ENCODE measurements at places on chromosomes 3 and 15. TPM values are rescaled to one million over a fixed set of nuclear protein-coding genes. Genes with fewer than 3 reads are reported as not detected.

DNA sequence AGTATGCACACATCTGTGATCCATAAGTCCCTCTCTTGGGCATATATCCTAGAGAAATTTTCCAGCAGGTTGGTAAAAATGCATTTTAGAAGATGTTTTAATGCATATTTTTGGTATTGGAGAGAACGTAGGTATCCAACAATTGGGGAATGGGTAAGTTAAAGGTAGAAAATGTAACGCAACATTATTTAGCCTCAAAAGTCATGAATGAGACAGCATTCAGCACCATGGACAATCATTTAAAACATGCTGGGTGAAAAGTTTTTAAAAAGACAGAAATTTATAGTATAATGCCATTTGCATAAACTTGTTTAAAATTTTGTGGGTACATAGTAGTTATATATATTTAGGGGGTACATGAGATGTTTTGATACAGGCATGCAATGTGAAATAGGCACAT lies 43.4 kb downstream of the TRIM69 start:
- DNase-seq, result no peak

DNA sequence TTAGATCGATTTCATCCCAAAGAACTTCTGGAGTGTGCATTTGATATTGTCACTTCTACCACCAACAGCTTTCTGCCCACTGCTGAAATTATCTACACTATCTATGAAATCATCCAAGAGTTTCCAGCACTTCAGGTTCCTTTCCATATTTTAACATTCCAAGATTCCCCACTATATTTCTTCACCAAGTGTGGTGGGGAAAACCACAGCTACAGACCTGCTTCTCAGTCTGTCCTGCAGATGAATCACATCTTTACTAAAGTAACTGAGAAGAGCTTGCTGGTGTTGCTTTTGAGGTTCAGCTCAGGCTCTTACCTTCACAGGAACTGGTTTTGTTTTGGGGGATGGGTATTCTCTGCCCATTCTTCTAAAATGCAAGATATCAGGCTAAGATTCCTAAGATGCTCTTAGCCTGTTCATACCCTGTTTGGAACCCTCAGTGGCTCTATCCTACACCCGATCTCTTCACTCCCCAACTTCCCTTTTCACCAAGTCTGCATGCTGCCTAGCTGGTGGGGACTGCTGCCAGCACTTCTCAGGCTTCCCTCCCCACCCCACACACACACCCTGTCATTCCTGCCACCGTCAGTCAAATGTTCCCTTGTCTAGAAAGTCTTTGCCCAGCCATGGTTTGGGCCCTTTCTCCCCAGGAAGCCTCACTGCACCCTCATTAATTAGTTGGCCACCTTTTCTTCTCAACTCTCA lies 30.8 kb downstream of the SRP14 start:
- DNase-seq, result no peak

GRCh38 chr15:67039384-67040075 lies 25.9 kb upstream of the SMAD3 start:
- DNase-seq, result no peak

DNA sequence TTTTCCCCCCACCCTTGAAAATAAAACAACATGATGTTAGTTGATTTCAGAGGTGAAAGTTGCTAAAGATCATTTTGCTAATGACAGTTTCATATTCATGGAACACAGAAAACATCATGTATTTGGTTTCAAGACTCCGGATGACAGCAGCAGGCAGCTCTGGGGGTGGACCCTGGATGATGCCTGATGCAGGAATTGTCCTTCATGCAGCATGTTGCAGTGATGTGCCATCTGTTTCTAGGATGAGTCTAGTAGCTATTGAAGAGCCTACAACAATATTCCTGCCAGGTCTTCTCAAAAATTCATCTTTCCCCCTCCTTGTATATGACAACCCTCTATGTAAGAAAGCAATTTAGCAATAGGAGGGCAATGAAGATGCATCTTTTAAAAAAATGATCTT lies 108.3 kb downstream of the SV2B start:
- DNase-seq, result no peak

GRCh38 chr15:77541421-77542181 lies 91.1 kb downstream of the LINGO1 start:
- DNase-seq, result no peak

DNA sequence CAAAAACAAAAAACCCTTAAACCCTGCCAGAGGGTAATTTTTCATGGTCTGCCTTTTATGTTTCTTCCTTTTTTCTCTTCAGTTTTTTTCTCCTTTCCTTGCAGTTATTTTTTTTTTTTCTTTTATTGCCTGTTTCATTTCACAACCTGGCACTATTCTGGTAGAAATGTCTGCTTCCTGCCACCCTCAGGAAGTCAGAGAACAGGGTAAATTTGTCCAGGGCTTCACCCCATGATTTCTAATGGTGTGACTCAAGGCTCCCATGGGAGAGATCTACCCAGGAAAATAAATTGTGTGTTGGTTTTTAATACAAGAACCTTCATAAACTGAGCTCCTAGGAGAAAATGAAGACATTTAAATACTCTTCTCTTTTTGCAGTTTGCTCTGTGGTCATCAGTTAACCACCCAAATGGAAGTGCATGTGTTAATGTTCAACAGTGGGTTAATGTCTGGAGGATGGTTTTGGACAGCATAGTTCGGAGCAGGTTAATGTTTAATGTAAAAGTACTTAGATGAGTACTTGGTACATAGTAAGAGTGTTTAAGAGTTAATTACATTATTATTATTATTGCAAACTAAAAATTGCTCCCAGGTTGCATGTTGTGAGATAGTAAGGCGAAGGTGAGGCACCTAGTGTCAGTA lies 45.9 kb downstream of the CGNL1 start:
- DNase-seq, result no peak

DNA sequence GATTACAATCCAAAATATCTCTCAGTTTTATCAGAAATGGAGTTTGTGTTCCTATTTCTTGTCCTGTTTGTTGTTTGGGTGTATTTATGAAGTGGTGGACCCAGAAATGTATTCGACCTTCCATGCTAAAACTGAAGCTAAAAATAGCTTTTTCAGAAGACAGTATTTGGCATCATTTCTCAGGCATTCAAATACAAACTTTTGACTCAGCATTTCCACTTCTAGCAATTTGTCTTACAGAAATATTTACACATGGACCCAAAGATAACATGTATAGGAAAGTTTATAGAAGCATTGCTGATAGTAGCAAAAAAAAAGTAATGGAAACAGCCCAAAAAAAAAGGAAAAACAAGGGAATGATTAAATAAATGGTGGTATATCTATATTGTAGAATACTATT lies 156.3 kb downstream of the HCN4 start:
- no peak for DNase-seq

- DNase-seq, result no peak
Measured at GRCh38 chr3:69454204-69454787, 68.4 kb upstream of the FRMD4B start.

DNA sequence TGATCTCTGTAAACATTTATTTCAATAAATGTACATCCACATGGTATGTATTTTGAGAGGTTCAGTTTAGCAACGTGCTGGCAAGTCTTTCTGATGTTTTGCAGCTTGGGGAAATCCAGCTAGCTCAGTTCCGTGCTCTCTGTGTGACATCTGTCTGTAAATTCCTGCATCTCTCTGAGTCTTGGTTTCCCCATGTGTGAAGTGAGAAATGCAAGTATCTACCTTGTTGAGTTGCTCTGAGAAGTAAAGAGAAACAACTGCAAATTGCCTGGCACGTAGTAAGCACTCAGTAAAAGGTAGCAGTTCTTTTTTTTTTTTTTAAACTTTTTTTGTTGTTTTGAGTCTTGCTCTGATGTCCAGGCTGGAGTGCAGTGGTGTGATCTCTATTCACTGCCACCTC lies 30.2 kb upstream of the MORF4L1 start:
- no peak for DNase-seq

GRCh38 chr3:129747136-129747535 lies 140.7 kb upstream of the PLXND1 start:
- DNase-seq, result no peak

- DNase-seq, result no peak
Measured at GRCh38 chr3:37722477-37722876, 139.2 kb upstream of the CTDSPL start.

CX3CR1 gene
- total RNA-seq, result 1.0 TPM

RFX7 gene
- 41.2 TPM for total RNA-seq

ABI3BP gene
- not detected for total RNA-seq

PRTG gene
- not detected for total RNA-seq

ATP10A gene
- total RNA-seq, result 16.1 TPM

FOXL2NB gene
- total RNA-seq, result not detected
